ENCODE measurements at places on chromosomes 3 and 15. TPM values are rescaled to one million over a fixed set of nuclear protein-coding genes. Genes with fewer than 3 reads are reported as not detected.

SCN11A gene
- not detected for polyA plus RNA-seq

IL17RB gene
- polyA plus RNA-seq: 1.9 TPM

NR2E3 gene
- polyA plus RNA-seq: 0.46 TPM

C3orf52 gene
- 1.3 TPM for polyA plus RNA-seq

DLL4 gene
- 0.20 TPM for polyA plus RNA-seq

SYNPR gene
- polyA plus RNA-seq: not detected

PLA2G4D gene
- not detected for polyA plus RNA-seq

C3orf62 gene
- polyA plus RNA-seq: 8.0 TPM

SLC28A1 gene
- 2.8 TPM for polyA plus RNA-seq

C3orf20 gene
- not detected for polyA plus RNA-seq

NEDD4 gene
- polyA plus RNA-seq: 6.9 TPM
